ENCODE measurements at places on chromosomes 2 and 18. TPM values are rescaled to one million over a fixed set of nuclear protein-coding genes. Genes with fewer than 3 reads are reported as not detected.

NXPH2 gene
- not detected for total RNA-seq

CFAP65 gene
- not detected for total RNA-seq

MREG gene
- 4.2 TPM for total RNA-seq

IGFBP5 gene
- total RNA-seq, result not detected

C2orf80 gene
- total RNA-seq, result 7.4 TPM

MATN3 gene
- not detected for total RNA-seq

KHK gene
- 7.3 TPM for total RNA-seq

All from G401 (cell line).